ENCODE measurements at places on chromosomes 13 and 19. TPM values are rescaled to one million over a fixed set of nuclear protein-coding genes. Genes with fewer than 3 reads are reported as not detected.
A peak's percentile ranks its signal among the peaks of the same experiment; 100 is the strongest.

Gene SHC2
- total RNA-seq, result 9.5 TPM

Gene ZNF649
- 12.4 TPM for total RNA-seq

Gene CBY2
- total RNA-seq, result not detected

- H3K27me3 ChIP-seq, result no peaks in the 10 kb centered on the region
- H3K4me3 ChIP-seq, result no peak overlapping the region
- H3K36me3 ChIP-seq, result no peaks in the 10 kb centered on the region
- DNase-seq, result no peak
- no peaks in the 10 kb centered on the region for H3K4me1 ChIP-seq
These were observed 27.2 kb upstream of the CBY2 start for GRCh38 chr13:45674908-45675307.

DNA sequence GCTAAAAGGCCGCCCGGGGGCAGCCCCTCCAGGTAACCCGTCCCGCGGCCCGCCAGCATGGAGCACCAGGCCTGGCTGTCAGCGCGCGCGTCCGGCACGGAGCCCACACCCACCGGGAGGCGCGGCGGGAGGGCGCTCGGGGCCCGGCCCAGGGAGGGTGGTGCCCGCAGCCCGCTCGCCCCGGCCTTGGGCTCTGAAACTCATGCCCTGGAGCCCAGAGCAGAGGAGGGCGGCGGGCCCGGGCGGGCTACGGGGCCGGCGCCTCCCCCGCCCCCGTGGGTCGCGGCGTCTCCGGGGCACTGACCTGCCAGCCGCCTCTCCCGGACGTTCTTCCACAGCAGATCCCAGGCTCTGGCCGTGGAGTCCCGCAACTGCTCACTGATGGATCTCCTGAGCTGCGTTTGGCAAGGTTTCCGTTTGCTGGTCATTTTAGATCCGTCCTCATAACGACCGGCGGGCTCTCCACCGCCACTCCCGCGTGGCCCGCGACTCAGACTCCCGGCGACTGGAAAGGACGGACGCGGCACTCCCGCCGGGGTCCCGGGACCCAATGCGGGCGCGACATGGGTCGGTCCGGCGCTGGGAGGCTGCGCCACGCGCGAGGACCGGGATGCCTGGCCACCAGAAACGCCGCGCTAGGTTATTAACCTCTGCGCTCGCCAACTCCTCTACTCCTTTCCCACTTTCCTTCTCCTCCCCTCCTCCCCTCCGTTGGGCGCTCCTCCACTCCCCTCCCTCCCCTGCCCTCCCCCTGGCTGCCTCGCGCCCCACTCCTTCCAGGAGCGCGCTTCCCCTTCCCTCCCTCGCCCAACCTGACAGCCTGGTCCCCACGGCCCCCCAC, 64.7 kb upstream of the STARD13 start:
- peak overlapping the region; percentile 82 for H3K27ac ChIP-seq
- H3K4me1 ChIP-seq, result peaks cover 16% of the 10 kb centered on the region
- H3K27me3 ChIP-seq, result no peaks in the 10 kb centered on the region
- no peaks in the 10 kb centered on the region for H3K36me3 ChIP-seq

- no peak for DNase-seq
- no peaks in the 10 kb centered on the region for H3K4me1 ChIP-seq
- H3K4me3 ChIP-seq, result no peak overlapping the region
- no peaks in the 10 kb centered on the region for H3K27me3 ChIP-seq
- no peak overlapping the region for H3K27ac ChIP-seq
- H3K36me3 ChIP-seq, result no peaks in the 10 kb centered on the region
These were observed 367.0 kb downstream of the MYO16 start for GRCh38 chr13:108996430-108996829.

DNA sequence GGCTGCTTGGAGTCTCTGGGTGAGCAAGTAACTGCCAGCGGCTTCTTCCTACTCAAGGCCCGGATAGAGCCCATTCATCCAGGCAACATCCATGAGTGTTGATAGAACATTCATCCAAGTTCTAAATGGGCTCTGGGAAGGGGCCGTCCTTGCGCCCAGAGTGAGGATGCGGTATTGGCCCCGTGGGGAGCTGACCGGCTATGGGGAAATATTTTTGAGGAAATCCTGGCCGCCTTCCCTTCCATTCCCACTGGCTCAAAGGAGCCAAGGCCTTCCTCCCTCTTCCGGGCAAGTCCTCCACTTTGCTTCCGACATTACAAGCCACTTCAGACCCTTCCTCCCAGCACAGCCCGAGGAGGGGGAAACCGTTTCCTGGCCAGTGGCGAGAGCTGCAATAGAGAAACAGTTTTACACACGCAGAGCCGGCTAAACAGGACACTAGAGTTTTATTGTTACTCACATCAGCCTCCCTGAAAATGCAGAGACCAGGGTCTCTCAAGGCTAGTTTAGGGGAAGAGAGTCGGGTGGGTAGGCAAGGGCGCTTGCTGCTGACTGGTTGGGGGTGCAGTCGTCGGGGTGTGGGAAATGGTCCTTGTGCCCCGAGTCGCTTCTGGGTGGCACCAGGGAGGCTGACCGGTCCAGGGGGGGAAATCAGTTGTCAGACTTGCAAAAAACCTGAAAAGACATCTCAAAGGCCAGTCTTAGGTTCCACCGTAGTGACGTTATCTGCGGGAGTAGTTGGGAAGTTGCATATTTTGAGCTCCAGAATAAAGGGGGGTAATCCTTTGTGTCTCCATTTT, 37.5 kb downstream of the C13orf46 start:
- no peaks in the 10 kb centered on the region for H3K27me3 ChIP-seq
- H3K27ac ChIP-seq, result no peak overlapping the region
- H3K36me3 ChIP-seq, result no peaks in the 10 kb centered on the region
- H3K4me3 ChIP-seq, result no peak overlapping the region
- no peak for DNase-seq

- no peak for DNase-seq
- H3K27me3 ChIP-seq, result peaks cover 3% of the 10 kb centered on the region
- peaks cover 5% of the 10 kb centered on the region for H3K4me1 ChIP-seq
- no peaks in the 10 kb centered on the region for H3K36me3 ChIP-seq
These were observed 1.3 kb downstream of the ZIC2 start for GRCh38 chr13:99982731-99983498.

DNA sequence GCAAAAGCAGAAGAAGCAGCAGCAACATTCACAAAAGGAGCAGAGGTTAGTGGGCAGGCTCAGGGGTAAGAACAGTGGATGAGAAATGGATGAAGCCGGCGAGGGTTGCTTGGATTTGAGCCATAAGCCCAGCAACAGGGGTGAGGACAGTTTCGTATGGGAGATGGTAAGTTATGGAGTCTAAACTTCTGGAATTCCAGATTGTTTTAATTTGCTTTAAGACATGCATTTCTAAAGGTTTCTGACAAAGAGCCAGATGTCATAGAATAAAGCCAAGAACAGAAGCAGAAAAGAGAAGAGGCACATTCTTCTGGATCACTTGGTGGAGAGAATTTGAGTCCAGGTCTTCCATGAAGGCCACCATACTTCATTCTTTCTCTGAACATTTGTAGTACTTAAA, 76.6 kb downstream of the TNFSF11 start:
- no peaks in the 10 kb centered on the region for H3K27me3 ChIP-seq
- no peak overlapping the region for H3K4me3 ChIP-seq
- no peaks in the 10 kb centered on the region for H3K36me3 ChIP-seq

GRCh38 chr13:45496942-45497341, 32.2 kb downstream of the COG3 start:
- H3K27ac ChIP-seq, result no peak overlapping the region
- no peak for DNase-seq
- no peaks in the 10 kb centered on the region for H3K4me1 ChIP-seq
- H3K4me3 ChIP-seq, result no peak overlapping the region
- no peaks in the 10 kb centered on the region for H3K36me3 ChIP-seq

GRCh38 chr13:69044629-69045028, 1063.0 kb upstream of the ATXN8OS start:
- no peak overlapping the region for H3K27ac ChIP-seq
- H3K27me3 ChIP-seq, result no peaks in the 10 kb centered on the region
- no peaks in the 10 kb centered on the region for H3K36me3 ChIP-seq
- no peak for DNase-seq

GRCh38 chr19:43439032-43439708, 24.5 kb downstream of the TEX101 start:
- no peaks in the 10 kb centered on the region for H3K36me3 ChIP-seq
- no peak overlapping the region for H3K27ac ChIP-seq
- peak; percentile 50 for DNase-seq

DNA sequence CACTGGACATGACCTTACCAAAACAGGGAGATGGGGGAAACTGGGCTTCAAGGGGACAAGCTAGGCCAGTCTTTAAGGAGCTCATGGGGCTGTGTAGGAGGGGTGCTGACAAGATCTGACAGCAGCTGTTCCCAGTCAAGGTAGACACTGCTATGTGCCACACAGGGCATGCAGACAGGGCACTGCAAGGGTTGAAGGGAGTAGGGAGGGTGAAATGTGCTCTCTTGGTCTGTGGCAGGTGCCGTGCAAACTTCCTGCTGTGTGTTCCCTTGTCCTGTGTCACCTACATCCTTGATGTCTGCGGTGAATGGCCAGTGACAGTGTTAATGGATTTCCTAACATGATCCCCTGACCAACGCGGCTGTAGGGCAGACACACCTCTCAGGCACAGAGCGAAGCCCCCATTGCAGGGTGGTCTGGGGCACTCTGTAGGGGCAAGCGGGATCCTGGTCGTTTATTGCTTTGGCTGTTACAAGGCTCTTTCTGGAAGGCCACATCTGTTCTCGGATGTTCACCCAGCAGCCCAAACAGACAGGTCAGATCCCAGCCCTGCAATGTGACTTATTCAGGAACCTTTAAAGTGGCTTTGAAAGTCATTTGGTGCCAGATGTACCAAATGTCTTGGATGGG, 199.5 kb upstream of the ZNF536 start:
- no peak overlapping the region for H3K4me3 ChIP-seq
- no peaks in the 10 kb centered on the region for H3K36me3 ChIP-seq
- no peaks in the 10 kb centered on the region for H3K4me1 ChIP-seq
- DNase-seq, result no peak

- no peaks in the 10 kb centered on the region for H3K27me3 ChIP-seq
- H3K4me3 ChIP-seq, result no peak overlapping the region
- peak overlapping the region; percentile 56 for H3K27ac ChIP-seq
- H3K4me1 ChIP-seq, result no peaks in the 10 kb centered on the region
- DNase-seq, result no peak
These were observed 6.2 kb upstream of the WBP4 start for GRCh38 chr13:41054919-41055619.

- H3K4me1 ChIP-seq, result peaks cover 24% of the 10 kb centered on the region
- no peak overlapping the region for H3K4me3 ChIP-seq
- DNase-seq, result no peak
These were observed 4.6 kb downstream of the NFIC start for GRCh38 chr19:3370728-3371591.

- no peaks in the 10 kb centered on the region for H3K27me3 ChIP-seq
- no peak for DNase-seq
These were observed 9.9 kb upstream of the CEACAM20 start for GRCh38 chr19:44539236-44539826.

GRCh38 chr19:1844513-1845124, 3.7 kb downstream of the REXO1 start:
- H3K4me1 ChIP-seq, result peaks cover 83% of the 10 kb centered on the region
- DNase-seq, result no peak
- no peak overlapping the region for H3K27ac ChIP-seq
- H3K36me3 ChIP-seq, result no peaks in the 10 kb centered on the region
- no peaks in the 10 kb centered on the region for H3K27me3 ChIP-seq
- no peak overlapping the region for H3K4me3 ChIP-seq
